Occipital lobe (tissue), 3 donors: ENCODE measurements at places on chromosomes 13 and 19. TPM values are rescaled to one million over a fixed set of nuclear protein-coding genes. Genes with fewer than 3 reads are reported as not detected.

The KIR2DL3 gene
- total RNA-seq, result not detected

The CBARP gene
- total RNA-seq, result 6.6 TPM

The BLVRB gene
- 16.5 TPM for total RNA-seq

The TGFBR3L gene
- not detected for total RNA-seq

The RFPL4AL1 gene
- not detected for total RNA-seq
